Motor neuron (in vitro differentiated cells): ENCODE measurements at places on chromosomes 16 and 17.
A peak's percentile ranks its signal among the peaks of the same experiment; 100 is the strongest.

DNA sequence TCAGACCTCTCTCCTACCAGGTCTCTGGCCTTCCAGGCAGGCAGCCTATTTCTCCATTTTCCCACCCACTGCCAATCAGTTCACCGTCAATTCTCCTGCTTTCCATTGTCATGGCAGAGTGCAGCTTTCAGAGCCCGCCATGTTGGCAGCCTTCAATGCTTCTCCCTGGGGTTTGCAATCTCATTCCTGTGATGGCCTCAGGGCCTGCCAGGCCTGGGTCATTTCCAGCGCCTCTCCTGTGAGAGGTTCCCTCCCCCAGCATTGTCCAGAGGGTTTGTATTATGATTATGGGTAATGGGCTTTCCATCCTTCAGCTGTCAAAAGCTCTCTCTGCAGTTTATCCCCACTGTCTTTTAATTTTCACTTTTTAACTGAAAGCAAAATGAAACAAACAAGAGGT lies 716.6 kb upstream of the CDH8 start:
- ATAC-seq = no peak

DNA sequence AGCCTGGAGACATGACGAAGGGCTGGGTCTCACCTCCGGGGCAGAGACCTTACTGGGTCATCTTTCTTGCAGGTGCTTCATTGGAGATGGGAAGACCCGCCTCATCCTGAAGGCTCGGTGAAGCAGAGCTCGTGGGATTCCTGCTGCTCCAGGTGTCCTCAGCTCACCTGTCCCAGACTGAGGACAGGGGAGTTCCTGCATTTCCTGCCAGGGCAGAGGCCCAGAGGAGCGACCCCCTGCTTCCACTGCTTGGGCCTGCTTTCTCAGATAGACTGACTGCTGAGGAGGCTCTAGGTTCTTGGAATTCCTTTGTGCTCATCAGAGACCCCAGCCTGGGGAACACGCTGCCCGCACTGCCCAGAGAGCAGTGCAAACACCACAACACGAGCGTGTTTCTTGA lies 11.6 kb downstream of the AQP8 start:
- ATAC-seq = no peak

DNA sequence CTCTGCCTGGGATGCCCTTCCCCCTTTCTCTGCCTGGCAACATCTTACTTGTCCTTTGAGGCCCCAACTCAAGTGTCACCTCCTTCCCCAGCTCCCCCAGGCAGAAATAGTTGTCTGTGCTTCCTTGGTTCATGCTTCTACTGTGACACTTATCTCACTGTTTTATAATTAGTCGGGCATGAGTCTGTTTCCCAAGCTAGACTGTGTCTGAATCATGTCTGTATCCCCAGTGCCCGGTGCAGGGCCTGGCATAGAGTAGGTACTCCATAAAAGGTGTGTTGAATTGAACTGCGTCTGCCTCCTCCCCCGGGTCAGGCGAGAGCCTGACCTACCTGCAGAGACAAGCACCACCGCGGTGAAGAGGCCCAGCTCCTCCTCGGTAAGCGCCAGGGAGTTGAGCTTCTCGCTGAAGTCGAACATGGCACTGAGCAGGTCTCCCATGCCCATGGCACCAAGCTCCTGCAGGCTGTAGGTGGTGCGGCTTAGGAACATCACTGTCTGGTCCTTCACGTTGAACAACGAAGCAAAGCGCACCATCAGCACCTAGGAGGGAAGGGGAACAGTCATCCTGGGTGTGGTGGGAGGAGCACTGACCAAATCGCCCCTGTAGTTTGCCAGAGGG lies 6.7 kb downstream of the NR1D1 start:
- ATAC-seq = no peak

DNA sequence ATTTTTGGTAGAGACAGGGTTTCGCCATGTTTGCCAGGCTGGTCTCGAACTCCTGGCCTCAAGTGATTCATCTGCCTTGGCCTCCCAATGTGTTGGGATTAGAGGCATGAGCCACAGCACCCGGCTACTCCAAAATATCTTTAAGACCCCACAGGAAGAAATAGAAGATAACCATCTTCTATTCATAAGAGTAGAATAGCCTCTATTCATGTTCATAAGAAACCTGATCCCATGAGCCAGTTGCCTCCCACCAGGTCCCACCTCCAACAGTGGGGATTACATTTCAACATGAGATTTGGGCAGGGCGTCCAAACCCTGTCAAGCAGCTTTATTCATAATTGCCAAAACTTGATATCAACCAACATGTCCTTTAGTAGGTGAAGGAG lies 13.9 kb upstream of the TMC7 start:
- ATAC-seq = no peak

- ATAC-seq = no peak
Observed at GRCh38 chr16:11744075-11744470, 1.4 kb upstream of the TXNDC11 start.

DNA sequence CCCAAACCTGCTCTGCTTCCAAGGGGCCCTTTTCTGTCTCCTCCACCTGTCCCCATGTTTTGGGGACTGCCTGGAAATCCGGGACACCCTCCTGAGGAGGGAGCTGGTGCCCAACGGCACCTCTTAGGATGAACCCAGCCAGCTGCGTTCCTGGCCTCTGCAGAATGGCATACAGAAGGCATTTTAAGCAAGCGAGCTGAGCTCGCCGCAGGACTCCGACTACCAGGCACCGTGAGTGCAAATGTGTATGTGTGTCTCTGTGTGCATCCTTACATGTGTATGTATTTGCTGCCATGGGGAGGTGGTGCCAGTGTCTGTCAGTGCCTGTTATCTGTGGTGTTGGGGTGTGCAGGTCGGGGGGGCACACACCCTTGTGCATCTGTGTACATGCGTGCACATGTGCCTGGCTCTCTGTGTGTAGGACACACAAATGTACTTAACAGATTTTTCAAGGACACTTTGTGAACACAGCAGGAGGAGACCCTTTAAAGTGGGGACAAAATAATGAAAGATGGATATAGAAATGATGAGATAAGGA lies 39.3 kb downstream of the ABAT start:
- peak; percentile 6 for ATAC-seq

DNA sequence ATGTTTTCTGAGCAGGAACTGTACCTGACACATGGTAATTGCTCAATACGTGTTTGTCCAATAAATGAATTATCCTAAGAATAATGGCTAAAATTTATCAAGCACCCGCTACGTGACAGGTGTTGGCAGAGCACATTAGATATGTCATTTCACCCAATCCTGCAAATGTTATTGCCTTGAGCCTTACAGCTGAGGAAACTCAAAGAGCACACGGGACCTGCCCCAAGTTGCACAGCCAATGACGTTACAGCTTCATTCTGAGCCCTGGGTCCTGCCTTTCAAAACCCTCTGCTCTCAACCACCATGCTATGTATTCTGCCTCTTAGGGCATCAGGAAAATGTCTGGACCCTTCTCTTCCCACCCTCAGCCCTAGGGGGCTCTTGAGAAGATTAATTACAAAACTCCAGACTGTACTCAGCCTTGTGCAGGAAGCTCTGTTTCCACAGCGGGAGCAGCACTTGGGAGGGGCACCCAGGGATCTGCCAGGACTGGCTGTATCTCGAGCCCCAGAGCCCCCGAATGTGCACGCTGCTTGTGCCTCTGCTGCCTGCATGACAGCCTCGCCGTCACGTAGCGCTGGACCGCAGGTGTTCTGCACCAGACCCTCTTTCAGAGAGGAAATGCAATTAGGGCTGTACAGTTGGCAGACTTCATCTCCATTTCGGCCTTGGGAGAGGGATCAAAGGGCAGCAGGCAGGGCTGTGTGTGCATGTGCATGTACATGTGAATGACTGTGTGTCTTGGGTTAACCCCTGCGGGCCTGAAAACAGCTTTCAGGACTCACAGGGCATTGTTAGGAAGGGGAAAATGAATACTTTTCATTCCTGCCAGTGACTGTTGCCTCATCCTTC lies 71.6 kb downstream of the GPR139 start:
- ATAC-seq = peak; percentile 64

GRCh38 chr16:82955741-82956348 lies 329.1 kb downstream of the CDH13 start:
- ATAC-seq = no peak

GRCh38 chr17:20096430-20096829 lies 87.3 kb downstream of the SPECC1 start:
- ATAC-seq = no peak

- no peak for ATAC-seq
Observed at GRCh38 chr17:11565591-11565990, 32.7 kb upstream of the DNAH9 start.

GRCh38 chr17:16923904-16924695 lies 47.8 kb downstream of the TNFRSF13B start:
- no peak for ATAC-seq

DNA sequence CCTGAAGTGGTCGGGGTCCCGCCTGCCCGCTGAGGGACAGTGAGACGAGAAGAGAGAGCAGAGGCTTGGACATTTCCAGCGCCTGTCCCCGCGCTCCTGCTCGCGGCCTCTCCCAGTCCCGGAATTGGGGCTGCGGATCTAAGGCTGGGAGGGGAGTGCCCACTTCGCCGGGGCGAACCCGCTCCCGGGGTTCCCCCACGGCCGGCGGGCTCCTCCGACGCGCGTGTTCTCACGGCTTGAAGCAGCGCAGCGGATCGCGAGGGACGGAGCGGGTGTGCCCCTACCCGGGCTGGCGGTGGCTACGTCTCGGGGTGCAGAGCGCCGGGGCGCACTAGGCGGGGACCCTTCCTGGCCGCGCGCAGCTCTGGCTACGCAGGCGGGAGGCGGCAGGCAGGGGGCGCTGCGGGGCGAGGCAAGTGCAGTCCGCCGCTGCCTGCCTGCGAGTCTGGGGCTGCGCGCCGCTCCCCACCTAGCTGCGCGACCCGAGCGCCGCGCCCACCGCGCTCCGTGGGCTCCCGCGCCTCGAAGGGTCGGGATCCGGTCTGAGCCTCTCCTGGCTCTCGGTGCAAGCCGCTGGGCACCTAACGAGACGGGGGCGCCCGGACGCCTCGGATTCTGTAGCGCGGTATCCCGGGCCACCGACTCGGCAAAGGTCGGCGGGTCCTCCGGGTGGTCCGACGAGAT lies 1.2 kb downstream of the NGFR start:
- ATAC-seq = peak; percentile 69

- ATAC-seq = no peak
Observed at GRCh38 chr17:45809499-45809898, 25.4 kb downstream of the CRHR1 start.

DNA sequence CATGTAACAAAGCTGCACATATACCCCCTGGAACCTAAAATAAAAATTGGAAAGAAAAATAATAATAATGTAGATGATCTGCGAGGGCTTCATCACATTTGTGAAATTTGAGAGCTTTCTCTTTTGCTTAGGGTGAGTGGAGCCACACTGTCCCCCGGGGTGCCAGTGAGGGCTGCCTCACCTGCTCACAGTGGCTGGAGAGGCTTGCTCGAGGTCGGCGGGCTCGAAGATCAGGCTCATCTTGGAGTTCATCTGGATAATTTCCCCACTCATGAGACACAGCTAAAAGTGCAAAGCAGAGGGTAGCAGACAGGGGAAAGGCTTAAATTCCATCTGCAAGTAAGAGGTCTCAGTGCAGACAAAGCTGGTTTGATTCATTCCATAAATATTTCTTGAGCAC lies 123.8 kb downstream of the DNAH3 start:
- ATAC-seq = no peak

DNA sequence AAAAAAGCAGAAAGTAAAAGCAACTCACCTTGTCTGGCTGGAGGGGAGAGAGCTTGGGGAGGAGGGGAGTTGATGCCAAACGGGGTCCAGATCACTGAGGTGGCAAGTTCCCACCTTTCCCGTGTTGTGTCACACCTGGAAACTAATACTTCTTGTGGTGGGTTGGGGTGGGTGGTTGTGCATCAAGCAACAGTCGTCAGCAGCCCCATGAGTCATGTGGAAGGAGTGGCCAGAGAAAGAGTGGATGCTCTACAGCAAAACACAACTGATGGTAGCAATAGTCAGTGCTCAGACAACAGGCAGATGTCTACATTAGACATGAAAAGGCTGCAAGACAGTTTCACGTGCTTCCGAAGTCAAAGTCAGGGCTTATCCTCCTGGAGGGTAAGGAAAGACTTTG lies 35.4 kb downstream of the ARSG start:
- ATAC-seq = no peak

DNA sequence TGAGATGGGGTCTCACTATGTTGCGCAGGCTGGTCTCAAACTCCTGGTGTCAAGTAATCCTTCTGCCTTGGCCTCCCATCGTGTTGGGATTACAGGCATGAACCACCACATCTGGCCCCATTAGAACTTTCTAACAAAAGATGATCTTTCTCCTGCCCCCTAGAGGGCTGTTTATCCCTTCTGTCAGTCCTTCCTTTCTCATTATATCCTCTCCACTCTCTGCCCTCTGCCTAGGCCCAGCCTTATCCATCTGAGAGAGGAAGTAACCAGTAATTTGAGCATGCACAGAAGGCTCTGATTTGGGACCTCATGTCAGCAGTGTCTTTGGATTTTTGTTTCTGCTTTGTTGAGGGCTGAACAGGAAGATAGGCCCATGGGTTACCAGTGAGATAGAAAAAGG lies 4.4 kb upstream of the DHX40 start:
- ATAC-seq = peak; percentile 30

GRCh38 chr17:2396568-2397246 lies 4.2 kb downstream of the MNT start:
- peak; percentile 27 for ATAC-seq

GRCh38 chr17:2083613-2084035 lies 28.7 kb downstream of the HIC1 start:
- ATAC-seq = no peak

DNA sequence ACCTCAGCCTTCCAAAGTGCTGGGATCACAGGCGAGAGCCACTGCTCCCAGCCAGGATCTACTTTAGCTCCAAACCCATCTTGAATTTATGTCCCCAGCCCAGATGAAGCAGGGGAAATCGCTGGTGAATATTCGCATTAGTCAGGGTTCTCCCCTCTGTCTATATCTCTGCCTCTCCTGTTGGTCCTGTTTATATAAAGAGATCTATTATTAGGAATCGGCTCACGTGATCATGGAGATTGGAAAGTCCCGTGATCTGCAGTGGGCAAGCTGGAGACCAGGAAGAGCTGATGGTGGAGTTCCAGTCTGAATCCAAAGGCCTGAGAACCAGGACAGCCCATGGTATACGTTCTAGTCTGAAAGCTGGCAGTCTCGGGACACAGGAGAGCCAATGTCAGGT lies 382.8 kb downstream of the SEC14L1 start:
- ATAC-seq = peak; percentile 52

GRCh38 chr16:72397876-72398275 lies 225.9 kb upstream of the PMFBP1 start:
- no peak for ATAC-seq

DNA sequence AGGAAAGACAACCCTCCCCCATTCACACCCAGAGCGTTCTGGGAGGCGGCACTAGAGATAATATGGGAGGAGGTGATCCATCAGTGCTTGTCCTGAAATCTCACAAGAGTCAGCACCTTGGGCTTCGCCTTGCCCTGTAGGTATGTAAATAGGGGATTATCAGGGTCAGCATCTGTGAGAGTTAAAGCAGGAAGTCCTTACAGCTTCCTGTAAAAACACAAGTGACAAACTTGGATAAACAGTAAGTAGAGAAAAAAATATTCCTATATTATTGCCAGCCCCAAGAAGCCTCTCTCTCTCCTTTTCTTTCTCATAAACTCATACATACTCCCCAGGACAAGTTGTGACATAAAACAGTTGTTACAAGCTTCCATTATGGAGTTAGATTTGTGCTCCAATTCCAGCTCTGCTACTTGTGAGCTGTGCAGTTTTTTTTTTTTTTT lies 187.7 kb downstream of the MAF start:
- ATAC-seq = no peak
